ENCODE measurements at places on chromosomes 3 and 15.

DNA sequence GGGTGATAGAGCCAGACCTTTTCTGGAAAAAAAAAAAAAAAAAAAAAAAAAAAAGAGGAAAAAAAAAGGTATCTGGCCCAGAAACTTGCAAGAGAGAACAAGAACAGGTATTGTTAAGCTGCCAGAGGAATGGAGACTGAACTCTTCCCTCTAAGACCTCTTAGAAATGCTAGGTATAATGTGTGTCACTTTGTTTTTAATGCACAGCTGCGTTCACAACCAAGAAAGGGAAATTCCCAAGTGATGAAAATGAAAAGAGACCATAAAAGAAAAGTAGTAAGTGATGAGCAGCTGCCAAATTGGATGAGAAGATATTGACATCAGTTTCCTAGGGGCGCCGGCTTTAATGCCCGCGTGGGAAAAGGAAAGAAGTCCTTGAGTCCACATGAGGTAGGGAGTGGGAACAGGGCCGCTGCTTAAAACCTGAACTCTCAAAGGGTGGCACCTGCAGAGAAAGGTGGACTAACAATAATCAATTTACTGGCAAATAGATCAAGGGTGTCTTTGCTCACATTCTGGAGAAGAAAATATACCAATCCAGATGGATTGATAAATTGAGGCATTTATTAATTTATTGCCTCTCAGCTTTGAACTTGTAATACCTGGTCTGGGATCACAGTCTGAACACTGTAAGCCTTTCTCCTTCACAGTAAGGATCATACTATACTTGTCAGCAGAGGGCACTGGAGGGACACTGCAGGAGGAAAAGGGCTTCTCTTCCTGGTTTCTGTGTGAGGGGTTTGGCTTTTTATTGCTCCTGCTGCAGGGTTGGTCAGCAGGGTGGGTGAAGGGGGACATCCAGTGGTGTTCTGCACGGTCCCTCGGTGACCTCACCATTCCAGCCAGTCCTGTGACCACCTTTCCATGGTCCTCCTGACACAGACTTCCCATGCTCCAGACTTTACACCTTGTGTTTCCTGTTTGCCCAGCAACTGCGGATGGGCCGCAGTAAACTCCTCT, 131.6 kb downstream of the AQP9 start:
- DNase-seq, result no peak

DNA sequence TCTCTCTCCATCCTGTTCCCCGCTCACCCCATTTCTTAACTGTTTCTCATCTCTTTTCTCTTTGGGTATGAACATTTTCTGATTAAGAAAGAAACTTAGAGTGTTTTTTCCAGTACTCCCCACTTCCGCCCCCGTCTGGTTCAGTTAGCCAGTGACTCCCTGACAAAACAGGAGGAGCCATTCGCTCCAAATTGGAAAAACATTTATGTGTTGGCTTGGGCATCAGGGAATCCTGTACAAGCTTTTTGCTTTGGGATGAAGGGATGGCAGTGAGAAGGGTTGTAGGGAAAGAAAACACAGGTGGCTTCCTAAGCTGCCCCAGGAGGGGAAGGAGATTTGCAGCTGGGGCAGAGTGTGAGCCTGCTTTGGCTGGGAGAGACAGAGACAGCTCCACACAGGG, 47.0 kb downstream of the BOC start:
- DNase-seq, result no peak

GRCh38 chr15:41971895-41972252, 483 bp downstream of the EHD4 start:
- no peak for DNase-seq

- DNase-seq, result no peak
Observed at GRCh38 chr15:43792761-43793476, 799 bp downstream of the SERF2 start.

DNA sequence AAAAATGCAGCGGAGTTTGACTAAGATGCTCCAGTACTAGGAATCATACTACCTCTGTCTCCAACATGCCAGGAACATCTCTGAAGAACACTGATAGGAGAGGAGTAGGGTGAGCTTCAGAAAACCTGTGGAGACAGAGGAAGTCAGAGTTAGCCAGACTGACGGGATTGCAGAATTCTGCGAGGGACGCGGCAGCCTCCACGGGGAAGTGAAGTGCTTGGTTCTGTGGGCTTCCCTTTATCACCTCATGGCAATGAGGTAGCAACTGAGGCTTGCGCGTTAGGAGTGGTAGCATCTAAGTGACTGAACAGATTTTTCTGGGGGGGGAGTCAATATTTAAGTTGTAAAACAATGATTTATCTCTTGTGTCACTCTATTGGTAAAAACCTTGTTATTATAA, 226.3 kb downstream of the MCTP2 start:
- DNase-seq, result no peak

DNA sequence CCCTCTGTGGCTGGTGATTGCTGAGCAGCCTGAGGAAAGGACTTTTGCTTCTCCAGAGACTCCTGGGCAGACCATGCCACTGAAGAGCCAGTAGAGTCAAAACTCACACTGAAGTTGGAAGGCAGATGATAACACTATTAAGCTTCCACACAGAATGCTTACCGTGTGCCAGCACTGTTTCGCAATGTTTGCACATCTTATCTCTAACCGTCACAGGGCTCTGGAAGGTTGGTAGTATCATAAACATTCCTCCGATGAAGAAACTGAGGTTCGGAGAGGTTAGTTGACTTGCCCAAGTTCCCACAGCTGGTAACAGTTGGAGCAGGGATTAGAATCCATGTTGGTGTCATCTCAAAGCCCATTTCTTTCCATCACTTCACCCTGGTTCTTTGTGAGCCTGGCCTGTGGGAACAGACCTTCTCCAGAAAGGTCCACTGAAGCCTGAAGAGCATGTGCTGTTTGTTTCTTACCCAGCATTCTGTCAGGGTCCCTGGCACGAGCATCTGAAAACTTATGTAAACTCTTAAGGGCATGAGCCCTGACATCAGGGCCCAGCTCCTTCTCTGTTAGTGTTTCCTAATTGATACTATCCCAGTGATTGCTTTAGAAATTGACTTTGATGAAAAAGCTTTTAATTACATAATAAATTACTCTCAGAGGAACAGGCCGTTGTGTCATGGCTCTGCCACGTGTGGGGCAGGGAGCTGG, 77.0 kb upstream of the PRR23C start:
- DNase-seq, result no peak

GRCh38 chr3:5583920-5584319, 396.4 kb downstream of the EDEM1 start:
- no peak for DNase-seq

- no peak for DNase-seq
Observed at GRCh38 chr3:159861369-159861987, 127.2 kb upstream of the IL12A start.

- no peak for DNase-seq
Observed at GRCh38 chr15:29133321-29133720, 136.3 kb downstream of the NSMCE3 start.

GRCh38 chr3:71693641-71694040, 31.6 kb downstream of the EIF4E3 start:
- DNase-seq, result no peak

DNA sequence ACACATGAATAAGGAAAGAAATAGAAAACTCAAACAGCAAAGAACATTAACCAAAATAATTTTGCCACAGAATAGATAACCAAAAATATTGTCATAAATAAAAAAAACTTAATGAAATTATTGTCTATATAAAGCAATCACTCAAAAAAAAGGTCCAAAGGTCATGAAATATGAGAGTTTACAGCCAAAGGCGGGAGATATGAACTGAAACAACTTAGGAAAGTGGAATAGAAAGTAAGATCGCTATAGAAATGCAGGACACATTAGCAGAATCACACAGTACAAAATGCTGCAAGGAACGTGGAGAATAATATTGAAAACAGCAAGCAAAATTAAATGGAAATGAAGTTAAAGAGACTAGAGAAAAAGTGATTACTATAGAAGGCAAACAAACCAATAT, 375.0 kb upstream of the ARHGEF26 start:
- no peak for DNase-seq

DNA sequence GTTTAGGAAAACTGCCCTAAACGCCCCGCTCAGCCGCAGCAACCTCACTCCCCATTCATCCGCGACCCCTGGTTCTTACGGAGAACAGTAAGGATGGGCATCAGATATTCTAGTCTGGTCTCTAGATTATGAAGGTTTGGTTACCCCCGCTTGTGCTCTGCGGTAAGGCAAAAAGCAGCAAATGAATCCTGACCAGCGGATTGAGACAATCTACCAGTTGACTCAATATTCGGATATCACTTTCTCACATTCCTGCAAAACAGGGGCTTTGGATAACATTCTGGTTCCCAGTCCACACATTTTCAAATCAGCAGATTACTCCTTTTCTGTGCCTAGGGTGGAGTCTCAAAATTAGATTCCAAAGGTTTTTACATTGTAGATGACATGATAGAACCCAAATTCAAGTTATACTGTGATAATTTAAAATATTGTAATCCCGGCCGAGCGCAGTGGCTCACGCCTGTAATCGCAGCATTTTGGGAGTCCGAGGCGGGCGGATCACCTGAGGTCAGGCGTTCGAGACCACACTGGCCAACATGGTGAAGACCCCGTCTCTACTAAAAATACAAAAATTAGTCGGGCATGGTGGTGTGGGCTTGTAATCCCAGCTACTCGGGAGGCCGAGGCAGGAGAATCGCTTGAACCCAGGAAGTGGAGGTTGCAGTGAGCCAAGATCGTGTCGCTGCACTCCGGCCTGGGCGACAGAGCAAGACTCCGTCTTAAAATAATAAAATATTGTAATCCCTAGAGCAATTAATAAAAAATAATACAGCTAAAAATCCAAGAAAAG, 1.1 kb upstream of the CYFIP1 start:
- DNase-seq, result no peak

GRCh38 chr3:76367281-76367680, 581.9 kb upstream of the ZNF717 start:
- no peak for DNase-seq

DNA sequence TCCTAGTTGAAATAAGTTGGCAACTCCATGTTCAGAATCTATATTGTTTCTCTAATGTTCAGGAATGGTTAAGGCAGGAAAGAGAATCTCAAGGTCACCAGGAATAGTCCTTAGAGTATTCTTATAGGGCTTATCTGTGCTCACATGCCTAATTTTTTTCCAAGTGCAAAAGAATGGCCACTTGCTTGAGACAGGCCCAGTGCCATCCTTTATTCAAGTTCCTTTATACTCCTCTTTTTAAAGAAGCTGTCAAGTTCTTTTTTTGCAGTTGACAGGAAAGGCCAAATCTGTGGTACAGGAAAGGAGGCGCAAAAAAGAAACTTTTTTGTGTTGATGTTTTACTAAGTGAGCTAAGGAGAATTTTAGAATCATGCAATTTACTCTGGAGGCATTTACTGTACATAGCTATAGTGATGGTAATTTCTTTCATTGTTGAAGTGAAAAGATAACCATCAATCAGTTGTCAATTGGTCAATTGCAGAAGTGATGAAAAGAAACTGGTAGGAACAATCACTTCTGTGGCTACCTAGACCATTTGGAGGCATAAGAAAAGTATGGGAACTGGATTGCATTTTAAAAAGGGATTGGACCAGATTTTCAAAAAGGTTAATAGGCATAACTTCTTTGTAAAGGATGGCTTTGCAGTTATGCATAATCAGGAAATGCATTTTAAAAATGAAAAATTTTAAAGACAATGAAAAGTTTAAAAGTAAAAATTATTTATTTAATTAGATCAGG, 102.5 kb upstream of the SOX2 start:
- DNase-seq, result no peak

- DNase-seq, result no peak
Observed at GRCh38 chr3:188383748-188384147, 229.8 kb downstream of the LPP start.

GRCh38 chr3:153617463-153617862, 455.4 kb downstream of the RAP2B start:
- no peak for DNase-seq

DNA sequence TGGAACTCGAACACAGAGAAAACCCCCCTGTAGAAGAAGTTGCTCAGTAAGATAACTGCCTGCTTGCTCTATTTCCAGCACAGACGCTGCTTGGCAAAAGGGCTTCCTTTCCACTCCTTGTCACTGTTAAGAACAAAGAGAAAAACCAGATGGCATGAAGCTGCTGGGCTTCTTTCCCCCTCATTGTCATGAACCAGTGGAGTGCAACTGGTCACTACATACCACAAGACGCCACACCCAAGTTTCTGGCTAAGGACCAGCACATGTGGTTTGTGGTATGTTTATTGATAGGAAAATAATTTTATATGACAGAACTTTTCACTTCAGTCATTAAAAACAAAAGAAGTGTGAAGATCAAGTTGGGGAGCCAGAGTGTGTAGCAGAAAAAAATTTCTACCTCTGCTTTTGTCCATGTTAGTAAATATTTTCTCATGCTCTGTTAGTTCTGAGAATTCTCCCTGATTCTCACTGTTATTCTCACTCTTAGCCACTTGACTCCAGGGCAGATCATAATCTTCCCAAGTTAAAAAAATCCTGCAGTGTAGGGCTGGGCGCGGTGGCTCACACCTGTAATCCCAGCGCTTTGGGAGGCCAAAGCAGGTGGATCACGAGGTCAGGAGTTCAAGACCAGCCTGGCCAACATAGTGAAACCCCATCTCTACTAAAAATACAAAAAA, 37.9 kb downstream of the CLK3 start:
- no peak for DNase-seq

DNA sequence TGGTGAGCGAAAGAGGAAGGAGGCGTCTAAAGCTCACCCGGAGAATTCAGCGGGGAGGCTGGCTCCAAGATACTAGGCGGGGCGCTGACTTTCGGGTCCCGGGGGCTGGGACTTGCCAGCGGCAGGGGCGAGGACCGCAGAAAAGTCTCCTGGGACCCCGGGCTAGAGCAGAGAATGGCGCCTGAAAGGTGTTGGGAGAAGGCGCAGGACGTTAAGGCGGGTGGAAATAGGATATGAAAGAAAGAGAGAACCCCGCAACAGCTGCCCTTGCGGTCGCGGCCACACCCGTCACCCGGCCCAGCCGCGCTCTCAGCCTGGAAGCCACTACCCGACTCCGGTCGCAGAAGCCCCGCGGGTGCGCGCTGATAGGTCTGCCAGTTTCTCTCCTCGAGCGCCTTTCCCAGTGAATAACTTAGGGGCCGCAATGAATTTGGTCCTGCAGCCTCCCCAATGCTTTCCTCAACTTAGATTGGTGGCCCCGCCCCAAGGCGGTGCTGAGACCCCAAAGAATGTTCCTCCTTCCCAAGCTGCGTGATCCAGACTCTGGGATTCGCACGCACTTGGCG, 604 bp downstream of the LTK start:
- no peak for DNase-seq

DNA sequence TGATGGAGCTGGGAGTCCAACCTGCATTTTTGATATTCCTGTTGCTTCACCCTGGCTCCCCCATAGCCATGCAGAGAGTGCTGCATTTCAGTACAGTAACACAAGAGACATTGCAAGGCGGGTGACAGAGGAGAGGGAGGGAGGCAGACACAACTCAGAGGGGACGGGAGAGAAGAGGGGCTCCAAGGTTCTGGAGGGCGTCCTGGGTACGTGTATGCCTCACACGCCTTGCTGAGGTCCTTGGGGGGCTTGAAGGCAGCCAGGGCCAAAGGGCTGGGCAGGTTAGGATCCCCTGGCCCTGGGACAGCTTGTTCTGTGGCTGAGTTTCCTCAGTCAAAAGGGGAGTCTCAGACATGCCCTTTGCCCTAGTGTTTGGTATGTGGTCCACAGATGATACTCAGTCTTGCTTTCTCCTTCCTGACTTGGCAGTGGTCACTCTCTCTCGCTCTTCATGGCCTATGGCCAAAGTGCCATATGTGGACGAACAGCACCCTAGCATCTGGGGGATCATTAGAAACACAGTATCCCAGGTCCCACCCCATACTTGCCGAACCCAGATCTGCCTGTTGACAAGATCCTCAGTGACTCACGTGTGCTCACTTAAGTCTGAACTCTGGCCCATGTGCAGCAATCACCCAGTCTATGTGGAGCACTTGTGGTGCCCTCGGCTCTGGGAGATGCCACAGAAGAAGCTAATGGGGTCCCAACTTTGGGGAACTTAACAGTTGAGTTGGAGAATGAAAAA, 52.9 kb downstream of the FGD5 start:
- no peak for DNase-seq
